Erythroblast (primary cell): ENCODE measurements at places on chromosomes 12 and 14.

DNA sequence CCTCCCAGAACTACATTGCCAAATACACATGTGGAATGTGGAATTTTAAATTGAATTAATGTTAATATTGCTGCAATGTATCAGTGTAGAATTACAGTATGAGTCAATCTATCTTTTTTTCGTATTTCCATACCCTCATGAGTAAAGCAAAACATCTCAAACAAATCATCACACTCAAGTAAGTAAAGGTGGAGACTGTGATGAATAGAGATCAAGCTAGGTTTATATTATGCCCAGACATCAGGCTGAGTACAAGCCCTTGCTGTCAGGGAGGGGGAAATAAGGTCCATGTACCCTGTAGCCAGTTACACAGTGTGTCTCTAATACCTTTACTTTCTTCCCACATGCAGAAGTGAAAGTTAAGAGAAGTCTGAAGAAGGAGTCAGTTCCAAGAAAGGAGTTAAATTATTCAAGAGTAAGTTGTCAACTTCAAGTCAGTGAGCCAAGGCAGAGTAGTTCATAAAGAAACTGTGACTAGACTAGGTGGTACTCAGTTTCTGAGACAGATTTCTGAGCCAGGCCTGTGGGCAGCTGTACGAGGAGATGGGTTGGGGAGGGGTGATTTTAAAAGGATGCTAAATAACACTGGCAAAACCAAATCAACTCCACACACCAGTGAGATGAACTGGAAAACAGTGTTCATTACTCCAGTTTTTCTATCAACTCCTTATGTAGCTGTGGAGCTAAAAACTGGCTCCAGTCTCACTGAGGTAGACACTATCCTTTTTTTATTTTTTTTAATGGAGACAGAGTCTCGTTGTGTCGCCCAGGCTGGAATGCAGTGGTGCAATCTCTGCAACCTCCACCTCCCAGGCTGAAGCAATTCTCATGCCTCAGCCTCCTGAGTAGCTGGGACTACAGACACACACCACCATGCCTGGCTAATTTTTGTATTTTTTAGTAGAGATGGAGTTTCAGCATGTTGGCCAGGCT lies 23.8 kb upstream of the STK38L start:
- no peak for DNase-seq

DNA sequence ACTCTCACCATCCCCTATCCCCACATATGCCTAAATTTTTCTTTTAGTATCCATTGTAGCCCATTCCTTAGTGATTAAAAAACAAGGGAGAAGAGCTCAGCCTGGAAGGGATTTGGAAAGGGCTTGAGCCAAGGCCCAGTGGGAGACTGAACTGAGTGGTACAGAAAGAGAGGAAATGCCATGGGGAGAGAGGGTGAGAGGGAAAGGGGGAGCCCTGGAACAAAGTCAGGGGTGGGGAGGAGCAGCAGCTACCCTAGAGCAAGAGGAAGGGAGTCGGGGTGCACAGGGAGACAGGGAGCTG lies 2.6 kb upstream of the ATN1 start:
- no peak for DNase-seq

DNA sequence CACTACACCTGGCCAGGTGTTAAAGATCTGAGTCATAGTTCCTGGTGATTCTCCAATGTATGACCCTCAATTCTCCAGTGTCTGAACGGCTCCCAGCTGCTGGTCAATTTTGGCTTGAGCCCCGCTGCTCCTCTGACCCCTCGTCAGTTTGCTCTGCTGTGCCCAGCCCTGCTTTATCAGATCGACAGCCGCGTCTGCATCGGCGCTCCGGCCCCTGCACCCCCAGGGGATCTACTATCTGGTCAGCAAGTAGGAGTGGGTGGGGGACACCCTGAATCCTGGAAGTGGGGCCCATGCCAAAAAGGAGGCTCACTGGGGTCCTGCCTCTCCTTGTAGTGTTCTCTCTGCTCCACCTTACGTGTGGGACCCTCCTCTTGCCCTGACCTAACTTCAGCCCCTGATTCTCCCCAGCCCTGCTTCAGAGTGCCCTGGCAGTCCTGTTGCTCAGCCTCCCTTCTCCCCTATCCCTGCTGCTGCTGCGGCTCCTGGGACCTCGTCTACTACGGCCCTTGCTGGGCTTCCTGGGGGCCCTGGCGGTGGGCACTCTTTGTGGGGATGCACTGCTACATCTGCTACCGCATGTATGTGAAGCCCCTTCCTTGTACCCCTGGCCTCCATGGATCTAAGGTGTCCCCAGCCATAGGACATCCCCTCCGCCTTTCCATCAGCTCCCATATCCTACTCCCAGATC lies 5.0 kb downstream of the SLC39A5 start:
- DNase-seq, result peak; percentile 37

- peak; percentile 68 for DNase-seq
Measured at GRCh38 chr12:8031872-8032241, 659 bp upstream of the FOXJ2 start.

DNA sequence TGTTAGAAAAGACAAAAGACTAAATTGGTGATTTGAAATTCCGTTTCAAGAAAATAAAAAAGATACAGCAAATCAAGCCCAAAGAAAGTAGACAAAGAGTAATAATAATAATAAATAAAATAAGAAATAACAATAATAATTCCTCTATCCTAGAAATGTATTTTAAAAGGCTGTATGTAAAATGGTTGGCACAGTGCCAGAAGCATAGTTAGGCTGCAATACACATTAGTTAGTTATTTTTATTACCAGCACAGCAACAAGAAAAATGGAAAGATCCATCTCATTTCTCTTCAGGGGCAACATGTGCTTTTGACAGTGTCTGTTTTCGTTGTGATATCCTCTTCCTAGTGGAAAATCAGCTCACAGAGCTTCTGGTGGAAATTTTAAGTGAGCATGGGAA lies 174.1 kb upstream of the TMTC1 start:
- peak; percentile 26 for DNase-seq

GRCh38 chr12:5264006-5264405 lies 167.9 kb upstream of the NTF3 start:
- peak; percentile 35 for DNase-seq

GRCh38 chr12:104827587-104827986 lies 130.5 kb downstream of the SLC41A2 start:
- DNase-seq, result peak; percentile 51

DNA sequence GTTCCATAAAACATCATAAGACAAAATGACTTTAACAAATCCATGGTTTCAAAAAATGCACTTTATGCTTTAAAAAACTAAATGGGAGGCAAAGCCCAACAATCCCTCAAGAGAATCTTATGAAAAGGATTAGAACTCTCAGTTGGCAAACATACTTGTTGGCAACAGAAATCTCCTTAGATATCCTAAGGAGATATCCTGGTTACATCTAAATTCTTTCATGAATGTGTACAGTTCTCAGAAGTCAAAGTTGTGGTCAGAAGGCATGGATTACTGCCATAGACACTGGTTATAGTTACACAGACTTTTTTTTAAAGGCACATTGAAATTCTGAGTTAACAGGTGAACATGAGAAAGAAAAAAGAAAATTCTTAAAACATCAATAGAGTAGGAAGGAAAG lies 17.5 kb upstream of the ISM2 start:
- no peak for DNase-seq

- no peak for DNase-seq
Measured at GRCh38 chr14:61706096-61706690, 10.9 kb downstream of the HIF1A start.

DNA sequence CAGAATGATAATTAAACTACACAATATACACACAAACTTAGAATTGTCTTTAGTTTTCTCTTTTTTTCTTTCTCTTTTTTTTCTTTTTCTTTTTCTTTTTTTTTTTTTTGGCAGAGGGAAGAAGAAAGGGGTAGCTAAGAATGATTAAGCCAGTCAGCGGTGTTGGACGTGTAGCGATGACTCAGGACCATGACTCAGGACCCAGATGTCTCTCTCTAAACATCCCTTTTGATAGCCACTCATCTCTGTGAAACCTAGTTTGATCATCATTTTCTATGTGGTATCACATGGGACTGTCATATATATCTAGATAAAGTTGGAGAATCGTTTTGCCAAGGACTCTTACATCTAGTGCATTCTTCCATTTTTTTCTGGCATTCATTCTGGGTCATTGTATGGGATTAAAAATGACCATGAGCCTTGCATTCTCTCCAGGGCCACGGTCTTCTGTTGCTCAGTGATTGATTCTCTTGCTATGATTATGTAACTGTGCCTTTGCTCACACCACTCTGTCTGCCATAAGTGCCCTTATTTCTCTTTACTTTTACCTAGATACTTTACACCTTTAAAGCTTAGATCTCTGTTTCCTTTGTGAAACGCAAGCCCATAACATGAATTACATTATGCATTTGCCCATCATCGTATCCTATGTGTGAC lies 26.6 kb upstream of the NRXN3 start:
- peak; percentile 81 for DNase-seq

DNA sequence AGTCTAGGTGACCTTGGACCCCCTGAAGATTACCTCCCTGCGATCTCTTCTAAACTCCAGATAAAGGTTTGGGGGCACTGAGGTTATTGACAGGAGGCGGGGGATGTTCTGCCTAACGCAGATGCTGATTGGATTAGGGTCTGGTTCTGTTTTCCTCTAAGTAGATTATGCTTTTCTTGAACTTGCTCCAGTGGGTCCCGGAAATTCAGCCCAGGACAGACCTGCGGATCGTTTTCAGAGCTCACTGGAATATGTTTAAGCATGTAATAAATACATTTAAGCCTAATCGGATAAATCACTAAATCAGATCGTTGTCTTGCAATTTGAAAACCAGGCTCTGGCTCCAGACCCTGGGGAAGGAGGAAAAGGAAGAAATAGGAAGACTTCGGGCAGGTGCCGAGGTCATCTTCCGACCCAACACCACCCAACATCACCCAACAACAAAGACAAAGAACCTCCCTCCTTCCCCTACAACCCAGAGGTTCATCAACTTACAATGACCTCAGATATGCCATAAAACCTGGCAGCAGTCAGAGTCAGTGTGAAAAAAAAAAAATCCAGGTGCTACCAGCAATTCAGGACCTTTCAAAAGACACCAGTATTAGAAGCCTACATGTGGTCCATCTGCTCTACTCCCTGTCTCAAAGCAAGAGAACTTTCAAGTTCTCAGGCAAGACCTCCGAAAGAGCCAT lies 148.4 kb downstream of the KSR2 start:
- no peak for DNase-seq

DNA sequence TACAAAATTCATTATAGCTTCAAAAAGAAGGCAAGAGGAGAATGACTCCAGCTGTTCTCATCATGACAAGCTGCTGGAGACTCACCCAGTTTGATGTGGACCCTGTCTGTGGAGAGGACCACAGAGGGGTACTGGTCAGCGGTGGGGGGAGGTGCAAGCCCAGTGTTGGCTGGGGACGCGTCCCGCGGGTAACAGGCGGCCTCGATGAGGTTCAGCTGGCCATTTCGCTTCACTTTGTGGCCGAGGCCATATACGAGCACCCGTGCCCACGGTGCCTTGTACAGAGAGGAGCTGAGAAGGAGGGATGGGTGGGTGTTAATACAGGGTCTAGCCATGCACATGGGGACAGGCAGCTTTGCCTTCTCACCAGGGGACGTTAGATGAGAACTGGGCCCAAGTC lies 67.1 kb downstream of the TRAFD1 start:
- no peak for DNase-seq

- no peak for DNase-seq
Measured at GRCh38 chr14:102297436-102298170, 7.4 kb downstream of the MOK start.

DNA sequence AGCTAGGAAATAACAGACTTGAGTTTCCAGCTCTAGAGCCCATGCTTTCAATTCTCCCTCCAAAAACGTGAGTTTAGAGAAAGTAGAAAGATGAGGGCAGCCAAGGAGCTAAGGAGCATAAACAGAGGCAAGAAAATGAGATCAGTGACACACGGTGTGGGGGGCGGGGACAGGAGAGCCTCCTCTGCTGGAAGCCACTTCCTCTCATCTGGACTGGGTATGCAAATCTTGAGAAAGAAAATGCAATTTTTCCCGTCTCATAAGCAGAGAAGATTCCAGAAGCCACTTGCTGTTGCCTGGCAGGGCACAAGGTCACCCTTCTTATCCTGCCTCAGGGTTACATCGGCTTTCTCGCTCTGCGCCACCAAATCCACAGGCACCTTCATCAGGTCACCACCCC lies 6.0 kb downstream of the OR10P1 start:
- DNase-seq, result no peak

DNA sequence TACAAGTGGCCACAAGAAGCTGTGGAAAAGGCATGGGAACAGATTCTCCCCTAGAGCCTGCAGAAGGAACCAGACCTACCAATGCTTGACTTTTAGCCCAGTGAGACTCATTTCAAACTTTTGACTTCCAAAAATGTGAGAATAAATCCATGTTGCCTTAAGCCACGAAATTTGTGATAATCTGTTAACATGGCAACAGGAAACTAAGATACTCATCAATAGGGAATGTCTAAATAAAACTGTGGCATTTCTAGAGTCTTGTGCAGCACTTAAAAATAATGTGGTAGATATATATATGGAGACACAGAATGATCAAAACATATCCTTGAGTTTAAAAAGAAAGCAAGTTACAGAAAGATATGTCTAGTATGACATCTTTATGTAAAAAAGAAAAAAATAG lies 12.0 kb downstream of the HECTD4 start:
- no peak for DNase-seq
